Left lobe of liver (tissue), 2 donors: ENCODE measurements at places on chromosomes 11 and 22. TPM values are rescaled to one million over a fixed set of nuclear protein-coding genes. Genes with fewer than 3 reads are reported as not detected.

DNA sequence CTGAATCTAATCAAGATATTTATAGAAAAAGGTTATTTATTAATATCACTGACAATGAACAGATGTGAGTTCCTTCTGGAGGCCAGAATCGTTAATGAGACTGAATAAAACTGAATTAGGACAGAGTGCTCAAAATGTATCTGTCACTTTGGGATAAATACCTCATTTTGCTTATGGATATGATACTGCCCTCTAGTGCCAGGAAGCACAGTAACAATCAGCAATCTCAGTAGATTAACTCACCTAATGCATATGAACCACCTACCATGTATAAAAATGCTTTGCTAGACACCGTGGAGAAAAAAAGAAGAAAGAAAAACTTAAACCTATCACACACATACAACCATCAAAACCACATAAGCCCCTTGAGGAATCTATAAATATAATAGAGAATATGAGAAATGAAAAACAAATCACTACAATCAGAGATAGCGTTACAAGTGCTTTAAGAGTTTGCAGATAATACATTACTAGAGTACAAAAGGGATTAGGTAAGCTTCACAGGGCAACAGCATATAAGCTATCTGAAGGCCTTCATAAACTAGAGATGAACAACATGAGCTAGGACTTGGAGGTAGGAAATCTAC is 117.4 kb downstream of the SGSM3 start:
- DNase-seq: no peak

DNA sequence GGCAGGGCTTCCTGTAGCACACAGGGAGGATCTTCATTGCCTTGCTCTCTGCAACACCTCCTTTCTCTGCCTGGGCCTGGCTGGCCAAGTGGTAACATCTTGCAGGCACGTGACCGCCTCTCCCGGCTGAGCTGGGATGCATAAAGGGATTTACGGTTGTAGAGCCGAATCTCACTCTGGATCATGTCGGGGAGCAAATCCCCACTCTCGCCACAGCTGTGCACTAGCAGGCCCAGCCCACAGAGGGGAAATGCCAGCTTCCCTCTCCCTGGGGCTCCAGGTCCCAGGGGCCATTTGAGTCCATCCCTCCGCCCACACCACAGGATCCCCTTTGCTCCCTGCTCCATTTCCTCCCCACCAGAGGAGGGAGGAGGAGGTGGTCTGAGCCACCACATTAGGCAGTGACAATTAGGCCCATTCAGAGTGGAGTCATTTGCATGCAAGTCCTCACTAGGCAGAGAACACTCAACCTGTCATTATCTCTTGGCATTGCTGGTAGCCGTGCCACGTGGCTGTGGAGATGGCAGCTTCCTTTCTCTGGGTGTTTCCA is 196.7 kb downstream of the DSCAML1 start:
- DNase-seq: no peak

GRCh38 chr11:89536926-89537325 is 45.8 kb upstream of the NOX4 start:
- DNase-seq: no peak

DNA sequence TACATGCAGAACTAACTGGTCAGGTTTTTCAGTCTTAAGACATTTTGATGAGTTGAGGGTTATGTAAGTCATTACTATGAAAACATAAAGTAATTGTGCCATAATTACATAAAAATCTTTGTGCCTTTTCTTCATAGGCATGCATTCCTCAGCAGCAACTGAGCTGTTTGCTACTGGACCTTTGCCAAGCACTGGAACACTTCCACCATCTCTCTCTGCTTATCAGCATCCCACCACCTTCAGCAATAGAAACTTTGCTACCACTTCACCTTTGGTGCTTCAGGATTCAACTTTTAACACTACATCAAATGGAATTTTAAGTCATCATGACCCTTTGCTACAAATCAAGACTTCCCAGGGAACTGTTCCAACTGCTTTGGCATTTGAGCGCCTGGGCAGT is 39.0 kb downstream of the QSER1 start:
- no peak for DNase-seq

DNA sequence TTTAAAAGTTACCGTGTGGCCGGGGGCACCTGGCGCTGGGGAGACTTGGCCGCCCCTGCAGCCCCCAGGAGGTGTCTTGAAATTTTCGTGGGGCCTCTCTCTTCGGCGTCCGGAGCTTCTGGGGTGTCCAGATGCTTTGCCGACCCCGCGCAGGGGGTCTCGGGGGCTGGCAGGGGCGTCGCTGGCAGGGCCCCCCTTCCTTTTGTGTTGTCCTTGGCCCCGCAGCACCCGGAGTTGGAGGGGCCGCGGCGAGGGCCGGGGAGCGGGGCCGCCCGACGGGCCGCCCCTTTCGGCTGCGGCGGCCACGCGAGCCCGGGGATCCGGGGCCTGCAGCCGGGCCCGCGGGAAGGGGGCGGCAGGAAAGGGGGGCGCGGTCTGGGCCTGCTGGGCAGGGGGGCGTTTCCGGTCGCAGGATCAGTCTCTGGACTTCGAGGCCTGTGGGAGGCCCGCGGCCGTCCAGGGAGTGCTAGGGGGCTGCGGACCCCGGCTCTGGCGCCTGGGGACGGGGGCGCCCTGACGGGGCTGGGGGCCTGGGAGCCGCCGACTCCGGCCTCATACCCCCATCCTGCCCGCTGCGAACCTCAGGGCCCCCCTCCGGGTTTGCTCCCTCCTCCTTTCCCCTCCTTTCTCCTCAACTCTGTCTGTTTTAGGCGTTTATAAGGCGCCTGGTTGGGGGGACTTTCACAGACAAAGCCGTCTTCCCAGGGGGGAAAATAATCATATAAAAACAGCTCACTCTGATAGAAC is 869 bp downstream of the ZC3H7B start:
- no peak for DNase-seq

DNA sequence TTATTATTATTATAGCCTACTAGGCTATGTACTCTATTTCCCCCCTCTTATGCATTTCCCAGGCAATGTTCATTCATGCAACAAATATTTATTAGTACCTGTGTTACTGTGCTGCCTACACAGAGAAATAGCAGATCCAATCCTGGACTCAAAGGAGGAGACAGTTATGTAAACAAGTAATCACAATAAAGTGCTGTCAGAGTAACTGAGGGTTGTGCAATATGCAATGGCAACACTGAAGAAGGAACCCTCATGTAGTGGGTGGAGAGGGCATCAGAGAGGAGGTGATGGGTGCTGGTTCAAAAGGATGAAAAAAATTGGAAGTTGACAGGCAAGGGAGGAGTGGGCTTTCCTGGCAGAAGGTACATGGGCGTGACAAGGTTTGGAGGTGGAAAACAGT is 886 bp upstream of the P4HA3 start:
- no peak for DNase-seq

GRCh38 chr11:120807414-120808150 is 216.3 kb upstream of the TBCEL start:
- DNase-seq: no peak

GRCh38 chr22:42939941-42940653 is 74.9 kb downstream of the PACSIN2 start:
- no peak for DNase-seq

DNA sequence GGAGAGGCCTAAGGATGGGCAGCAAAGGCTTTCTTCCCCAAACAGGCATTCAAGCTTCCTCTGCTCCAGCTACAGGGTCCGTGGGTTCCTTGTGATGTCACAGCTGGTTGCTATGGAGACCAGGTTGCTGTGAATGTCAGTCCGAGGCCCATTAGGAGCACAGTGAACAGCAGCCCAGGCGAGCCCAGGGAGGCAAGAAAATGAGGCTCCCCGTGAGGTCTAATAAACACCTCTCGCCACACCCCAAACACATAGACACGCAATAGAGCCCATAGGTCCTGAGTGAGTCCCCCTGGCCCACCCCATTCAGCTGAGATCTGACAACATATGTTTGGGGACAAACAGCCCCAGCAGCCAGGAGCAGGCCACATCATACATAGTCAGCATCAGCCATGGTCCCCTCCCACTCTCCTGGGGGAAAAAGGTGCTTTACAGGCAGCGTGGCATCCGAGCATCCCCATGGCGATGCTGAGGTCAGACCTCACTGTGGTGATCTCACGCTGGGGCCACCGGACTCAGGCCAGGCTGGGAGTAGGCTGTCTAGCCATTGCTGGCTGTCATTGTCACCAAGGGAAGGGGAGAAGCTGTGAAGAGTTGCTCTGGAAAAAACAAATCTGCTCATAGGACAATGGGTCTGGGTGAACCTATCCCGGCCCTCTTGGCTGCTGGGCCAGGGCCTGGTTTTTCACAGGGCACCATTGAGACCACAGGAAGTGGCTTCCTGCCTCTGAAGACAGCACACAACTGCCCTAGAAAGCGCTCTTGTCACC is 23.1 kb upstream of the TP53I11 start:
- no peak for DNase-seq

DNA sequence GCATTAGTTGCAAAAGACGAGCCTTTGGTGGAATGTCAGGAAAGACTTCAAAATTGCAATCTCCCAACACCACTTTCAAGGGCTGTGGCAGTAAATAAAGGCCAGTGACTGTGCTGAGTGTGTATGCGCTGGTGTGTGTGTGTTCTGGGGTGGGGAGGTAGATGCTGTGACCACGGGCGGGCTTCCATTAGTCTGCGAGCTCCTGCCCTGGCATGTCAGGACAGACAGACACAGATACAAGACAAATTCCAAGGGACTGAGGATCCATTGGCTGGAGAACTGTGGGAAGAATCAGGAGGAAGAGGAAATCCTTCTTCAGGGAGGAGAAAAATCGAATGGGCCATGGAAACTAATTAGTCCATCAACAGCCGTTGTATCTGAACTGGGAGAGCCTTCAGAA is 83.6 kb downstream of the FEZ1 start:
- DNase-seq: no peak

DNA sequence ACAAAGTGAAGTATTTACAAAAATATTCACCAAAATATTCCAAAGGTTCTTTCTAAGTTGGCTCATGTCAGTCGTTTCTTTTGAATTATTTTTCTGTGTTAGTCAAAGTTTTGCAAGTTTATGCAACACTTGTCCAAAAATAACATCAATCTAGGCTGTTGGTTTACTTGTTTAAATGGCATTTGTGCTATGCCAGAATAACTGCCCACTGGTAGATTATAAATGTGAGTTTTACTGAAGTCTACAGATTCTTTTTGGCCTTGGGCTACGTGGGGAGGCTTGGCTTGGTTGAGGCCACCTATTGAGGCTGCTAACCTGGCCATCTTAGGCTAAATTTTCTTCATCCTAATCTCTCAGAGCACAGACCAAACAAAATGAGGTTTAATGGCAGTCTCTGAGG is 1091.9 kb upstream of the RAG2 start:
- no peak for DNase-seq

DNA sequence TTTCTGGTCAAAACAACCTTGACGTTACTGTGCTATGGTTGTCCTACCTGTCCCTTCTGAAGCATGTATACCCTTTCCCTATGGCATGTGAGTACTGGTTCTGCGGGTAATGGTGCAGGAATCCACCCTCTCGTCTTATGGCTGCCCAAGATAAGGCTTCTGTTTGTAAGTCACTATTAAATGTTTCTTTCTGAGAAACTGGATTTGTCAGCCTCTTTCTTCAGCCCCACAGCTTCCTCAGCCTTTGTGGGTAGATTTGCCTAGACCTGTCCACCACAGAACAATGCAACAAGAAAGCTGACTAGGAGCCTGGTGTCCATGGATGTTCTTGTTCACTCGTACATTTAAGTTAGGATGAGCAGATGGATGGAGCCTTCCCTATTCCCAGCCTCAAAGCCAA is 14.4 kb downstream of the MMP7 start:
- DNase-seq: no peak

DNA sequence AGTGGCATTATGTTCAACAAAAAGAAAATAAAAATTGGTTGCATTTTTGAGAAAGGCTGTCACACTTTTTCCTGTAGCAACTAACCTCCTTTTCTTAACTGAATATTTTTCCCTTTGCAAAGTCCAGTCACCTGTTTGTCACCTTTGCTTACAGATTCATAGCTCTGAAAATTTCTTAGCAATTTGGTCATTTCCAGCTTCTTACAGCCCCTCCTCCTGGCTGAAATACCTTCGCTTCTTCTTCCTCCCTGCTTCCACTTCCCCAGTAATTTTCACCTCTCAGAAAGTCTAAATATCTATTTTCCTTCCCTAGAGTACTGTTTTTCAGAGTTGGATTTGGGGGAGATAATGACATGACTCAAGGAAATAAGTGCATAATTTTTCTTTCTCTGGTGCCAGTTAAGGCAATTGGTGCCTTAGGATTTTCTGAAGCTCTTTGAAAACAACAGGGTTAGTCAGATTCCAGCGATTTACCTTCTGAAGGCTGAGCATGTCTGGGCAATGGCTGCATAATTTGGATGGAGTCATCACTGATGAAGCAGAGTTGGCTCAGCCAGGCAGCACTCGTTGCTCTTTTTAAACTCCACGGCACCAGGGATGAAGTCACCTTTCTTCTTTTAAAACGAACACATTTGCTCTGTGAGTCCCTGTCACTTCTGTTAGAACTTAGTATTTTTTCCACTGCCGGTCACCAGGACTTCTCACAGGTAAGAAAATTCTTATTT is 62.1 kb upstream of the AMOTL1 start:
- no peak for DNase-seq

DNA sequence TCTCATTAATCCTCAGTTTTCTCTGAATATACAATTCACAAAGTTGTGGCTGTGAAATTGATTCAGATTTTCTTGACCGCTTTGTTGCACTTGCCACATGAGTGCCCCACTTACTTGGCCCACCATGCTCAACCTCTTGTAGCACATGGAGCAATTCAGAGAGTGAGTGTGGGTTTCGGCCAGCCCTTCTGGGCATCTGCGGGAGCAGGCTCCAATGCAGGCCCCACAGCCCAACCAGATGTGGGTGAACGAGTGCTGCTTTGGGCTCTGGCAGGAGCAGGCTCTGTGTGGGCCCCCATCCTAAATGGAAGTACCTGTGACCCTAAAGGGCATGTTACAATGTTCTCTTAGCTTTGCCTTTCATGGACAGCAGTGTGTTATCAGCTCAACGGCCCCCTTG is 2338.6 kb downstream of the LRRC4C start:
- no peak for DNase-seq

- no peak for DNase-seq
Observed at GRCh38 chr11:101051677-101052076, 77.9 kb downstream of the PGR start.

DNA sequence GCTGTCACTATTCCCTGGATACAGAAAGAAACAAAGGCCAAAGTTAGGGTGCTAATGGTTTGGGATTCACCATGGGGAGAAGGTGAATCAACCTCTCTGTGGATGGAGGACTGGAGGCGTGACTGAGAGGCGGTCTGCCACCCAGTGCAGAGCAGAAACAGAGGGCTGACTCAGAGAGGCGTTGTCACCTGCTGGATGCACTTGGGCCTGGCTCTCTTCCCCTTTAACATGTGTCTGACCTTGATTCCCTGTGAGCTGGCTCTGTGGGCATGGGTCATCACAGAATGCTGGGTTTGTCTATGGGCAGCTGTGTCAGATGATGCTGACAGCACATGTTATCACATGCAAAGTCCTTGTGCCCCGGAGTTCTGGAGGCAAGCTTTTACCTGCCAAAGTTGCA is 75.9 kb downstream of the LDLRAD3 start:
- DNase-seq: no peak

CASP5 gene
- total RNA-seq: not detected

RABL2B gene
- total RNA-seq: 11.1 TPM

TRIM48 gene
- total RNA-seq: not detected

DTX4 gene
- 19.9 TPM for total RNA-seq

VSIG10L2 gene
- total RNA-seq: not detected

MEI1 gene
- total RNA-seq: 0.53 TPM

TRIM49 gene
- not detected for total RNA-seq

NUCB2 gene
- total RNA-seq: 114 TPM

OR51B4 gene
- total RNA-seq: not detected

SRPRA gene
- 149 TPM for total RNA-seq

OR52E4 gene
- total RNA-seq: not detected

JRKL gene
- total RNA-seq: 2.2 TPM

TBX10 gene
- 0.15 TPM for total RNA-seq
